OCI-LY7 (cell line): ENCODE measurements at places on chromosomes 6 and 20. TPM values are rescaled to one million over a fixed set of nuclear protein-coding genes. Genes with fewer than 3 reads are reported as not detected.

- DNase-seq: peak; percentile 26
Observed at GRCh38 chr6:98539741-98540140, 294.6 kb upstream of the POU3F2 start.

Gene GGT7
- 0.98 and 1.8 TPM in 2 replicates for total RNA-seq

Gene CCHCR1
- 31.5 and 33.0 TPM in 2 replicates for total RNA-seq

DNA sequence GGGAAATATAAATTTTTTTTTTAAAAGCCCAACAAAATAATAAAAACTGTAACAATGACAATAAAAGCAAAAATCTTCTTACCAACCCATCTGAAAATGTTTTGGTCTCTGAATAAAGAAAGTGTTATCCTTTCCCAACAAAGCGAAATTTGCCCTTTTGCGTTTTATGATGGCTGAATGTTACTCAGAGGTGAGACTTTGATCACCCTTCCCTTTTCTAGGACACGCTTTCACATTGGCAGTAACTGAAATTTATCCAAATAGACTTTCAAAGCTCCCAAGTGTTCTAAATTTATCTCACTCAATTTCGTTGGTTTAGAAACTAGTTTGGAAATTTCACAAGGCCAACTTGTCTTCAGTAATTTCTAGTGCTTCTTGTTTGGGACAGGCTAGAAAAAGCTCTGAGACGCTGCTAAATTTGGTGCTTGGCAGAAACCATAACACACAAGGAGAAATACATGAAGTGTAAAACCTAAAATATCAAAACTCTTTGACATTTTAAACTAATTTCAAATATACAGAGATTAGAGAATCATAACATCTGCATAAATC is 354.5 kb upstream of the CITED2 start:
- DNase-seq: no peak

Gene ETV7
- total RNA-seq: not detected in 2 replicates

DNA sequence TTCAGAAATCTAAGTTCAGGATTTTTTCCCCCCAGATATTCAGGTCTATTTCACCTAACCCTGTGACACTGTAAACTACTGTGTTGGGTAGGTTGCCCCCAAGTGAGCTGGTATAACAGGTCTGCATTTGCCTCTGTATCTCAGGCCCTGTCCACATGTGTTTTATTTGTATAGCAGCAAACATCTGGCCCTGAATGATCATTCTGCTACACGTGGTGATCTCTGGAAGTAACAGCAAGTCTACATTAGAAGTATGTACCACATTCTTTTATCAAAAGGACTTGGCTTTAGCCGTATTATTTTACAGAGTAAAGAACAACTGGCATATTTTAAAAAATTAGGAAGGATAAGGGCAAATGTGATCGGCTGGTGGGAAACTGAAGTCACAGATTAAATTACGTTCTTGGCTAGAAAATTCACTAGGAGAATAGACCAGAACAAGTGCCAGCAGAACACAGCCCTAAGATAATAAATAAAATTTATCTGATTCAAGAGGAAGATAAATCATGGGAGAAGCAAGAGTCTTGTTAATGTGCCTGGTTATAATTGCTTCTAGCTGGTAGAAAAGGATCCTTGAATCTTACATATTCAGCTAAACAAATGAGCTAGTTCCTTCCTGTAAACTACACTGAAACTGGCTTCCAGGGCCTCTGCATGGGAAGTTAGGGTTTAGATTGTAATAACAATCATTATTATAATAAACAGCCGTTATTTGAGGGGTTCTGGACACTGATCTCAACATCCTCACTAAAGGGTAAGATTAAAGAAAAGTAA is 192.1 kb downstream of the SAMD5 start:
- no peak for DNase-seq

Gene TUBB2B
- total RNA-seq: 0.27 and 0.33 TPM in 2 replicates

GRCh38 chr6:105259913-105260889 is 80.4 kb upstream of the POPDC3 start:
- DNase-seq: no peak

DNA sequence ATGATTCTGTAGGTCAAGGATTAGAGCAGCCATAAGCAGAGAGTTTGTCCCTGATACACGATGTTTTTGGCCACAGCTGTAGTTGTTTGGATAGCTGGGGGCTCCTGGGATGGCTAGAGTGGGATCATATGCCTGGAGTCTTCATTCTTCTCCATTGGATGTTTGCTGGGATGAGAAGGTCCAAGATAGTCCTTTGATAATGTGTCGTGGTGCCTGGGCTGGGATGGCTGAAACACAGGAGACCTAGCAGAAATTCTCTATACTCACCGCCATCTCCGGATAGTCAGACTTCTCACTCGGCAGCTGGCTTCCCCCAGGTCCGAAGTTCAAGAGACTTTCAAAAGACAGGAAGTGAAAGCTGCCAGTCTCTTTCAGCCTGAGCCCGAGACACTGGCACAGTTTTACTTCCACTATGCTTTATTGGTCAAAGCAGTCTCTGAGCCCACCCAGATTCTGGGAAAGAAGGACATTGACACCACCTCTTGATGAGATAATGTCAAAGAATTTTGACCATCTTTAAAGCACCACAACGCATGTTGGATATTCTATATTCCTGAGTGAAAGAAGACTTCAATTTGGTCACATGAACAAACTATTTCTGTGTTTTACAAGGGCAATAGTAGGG is 16.0 kb downstream of the MARCKS start:
- DNase-seq: peak; percentile 51

- DNase-seq: no peak
Observed at GRCh38 chr6:27672113-27672799, 199.4 kb upstream of the ZNF184 start.

DNA sequence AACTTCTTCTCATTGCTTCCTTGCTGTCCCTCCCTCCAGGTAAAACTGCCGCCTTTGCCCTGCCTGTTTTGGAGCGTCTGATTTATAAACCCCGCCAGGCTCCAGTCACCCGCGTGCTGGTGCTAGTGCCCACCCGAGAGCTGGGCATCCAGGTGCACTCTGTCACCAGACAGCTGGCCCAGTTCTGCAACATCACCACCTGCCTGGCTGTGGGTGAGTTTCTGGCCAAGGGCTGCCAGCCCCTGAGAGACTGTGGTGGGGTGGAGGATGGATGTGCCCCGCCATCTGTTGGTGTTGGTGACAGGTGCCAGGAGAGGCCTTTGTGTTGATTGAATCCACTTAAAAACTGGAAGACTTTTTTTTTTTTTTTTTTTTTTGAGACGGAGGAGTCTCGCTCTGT is 9.5 kb downstream of the DDX27 start:
- no peak for DNase-seq

DNA sequence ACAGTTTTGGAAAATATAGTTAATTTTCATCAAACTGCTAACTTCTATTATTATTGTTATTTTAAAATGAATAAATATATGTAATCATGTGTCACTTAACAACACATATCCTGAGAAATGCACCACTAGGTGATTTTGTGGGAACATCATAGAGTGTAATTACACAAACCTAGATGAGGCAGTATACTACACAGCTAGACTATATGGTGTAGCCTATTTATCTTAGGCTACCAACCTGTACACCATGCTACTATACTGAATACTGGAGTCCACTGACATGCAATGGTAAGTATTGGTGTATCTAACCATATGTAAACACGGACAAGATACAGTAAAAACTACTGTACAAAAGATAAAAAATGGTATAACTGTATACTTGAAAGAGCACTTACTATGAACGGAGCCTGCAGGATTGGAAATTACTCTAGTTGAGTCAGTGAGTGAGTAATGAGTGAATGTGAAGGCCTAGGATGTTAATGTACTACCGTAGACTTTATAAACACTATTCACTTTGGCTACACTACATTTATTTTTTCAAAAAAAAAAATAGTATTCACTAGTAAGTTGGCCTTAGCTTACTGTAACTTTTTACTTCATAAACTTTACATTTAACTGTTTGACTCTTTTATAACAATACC is 72.4 kb downstream of the ASCC3 start:
- no peak for DNase-seq

DNA sequence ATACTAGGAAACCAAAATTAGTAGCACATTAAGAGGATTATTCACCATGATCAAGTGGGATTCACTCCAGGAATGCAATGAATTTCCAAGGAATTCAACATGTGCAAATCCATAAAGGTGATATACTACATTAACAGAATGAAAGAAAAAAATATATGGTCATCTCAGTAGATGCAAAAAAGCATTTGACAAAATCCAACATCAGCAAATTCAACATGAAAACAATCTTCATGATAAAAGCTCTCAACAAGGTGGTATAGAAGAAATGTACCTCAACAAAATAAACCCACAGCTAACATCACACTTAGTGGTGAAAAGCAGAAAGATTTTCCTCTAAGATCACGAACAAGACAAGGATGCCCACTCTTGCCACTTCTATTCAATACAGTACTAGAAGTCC is 74.4 kb upstream of the PDE10A start:
- no peak for DNase-seq

DNA sequence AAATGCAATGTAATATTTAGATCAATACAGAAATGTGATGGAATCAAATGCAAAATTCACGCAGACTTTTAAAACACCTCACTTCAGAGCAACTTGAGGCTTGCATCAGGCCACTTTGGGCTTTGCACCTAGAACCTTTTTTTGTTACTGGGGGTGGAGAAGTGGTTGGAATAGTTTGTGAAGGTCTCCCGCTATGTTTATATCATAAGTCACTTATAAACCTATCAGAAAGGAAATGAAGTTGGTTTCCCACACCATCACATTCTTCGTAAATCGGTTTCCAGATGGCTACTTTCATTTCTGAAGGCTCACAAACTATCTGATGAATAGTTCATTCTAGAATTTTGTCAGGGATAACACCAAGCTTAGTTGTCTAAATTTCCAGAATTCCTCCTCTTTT is 74.8 kb downstream of the PKHD1 start:
- no peak for DNase-seq

Gene MEI4
- total RNA-seq: not detected in 2 replicates

Gene NOX3
- total RNA-seq: not detected in 2 replicates

DNA sequence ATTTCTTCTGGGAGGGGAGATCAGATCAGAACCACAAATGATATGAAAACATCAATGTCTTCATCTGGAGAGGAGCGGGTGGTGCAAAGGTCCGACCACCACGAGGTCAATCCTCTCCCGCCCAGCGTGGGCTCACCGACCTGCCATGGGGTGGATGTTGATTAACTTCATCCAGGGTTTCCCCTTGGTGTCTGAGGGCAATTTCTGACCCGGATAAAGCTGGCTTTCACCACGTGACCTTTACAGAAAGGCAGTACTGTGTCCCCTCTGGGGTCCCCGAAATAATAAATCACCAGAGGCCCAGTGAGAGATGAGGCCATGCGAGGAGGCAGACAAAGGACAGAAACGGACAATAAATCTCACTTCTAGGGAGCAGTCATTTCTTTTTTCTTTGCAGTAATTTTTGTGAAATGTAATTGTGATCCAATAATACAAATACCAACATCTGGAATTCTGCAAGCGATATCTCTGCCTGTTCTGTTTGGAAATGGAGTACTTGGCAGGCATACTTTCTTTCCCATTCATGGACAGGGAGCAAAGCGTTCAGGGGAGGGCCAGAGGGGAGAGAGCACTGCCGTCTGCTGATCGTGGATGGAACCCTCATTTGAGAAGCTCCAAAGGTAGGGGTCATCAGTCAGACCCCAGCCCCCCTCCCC is 55.1 kb upstream of the APCDD1L start:
- no peak for DNase-seq

Gene HEY2
- total RNA-seq: 1.3 and 2.0 TPM in 2 replicates

Gene BHLHE23
- not detected in 2 replicates for total RNA-seq

DNA sequence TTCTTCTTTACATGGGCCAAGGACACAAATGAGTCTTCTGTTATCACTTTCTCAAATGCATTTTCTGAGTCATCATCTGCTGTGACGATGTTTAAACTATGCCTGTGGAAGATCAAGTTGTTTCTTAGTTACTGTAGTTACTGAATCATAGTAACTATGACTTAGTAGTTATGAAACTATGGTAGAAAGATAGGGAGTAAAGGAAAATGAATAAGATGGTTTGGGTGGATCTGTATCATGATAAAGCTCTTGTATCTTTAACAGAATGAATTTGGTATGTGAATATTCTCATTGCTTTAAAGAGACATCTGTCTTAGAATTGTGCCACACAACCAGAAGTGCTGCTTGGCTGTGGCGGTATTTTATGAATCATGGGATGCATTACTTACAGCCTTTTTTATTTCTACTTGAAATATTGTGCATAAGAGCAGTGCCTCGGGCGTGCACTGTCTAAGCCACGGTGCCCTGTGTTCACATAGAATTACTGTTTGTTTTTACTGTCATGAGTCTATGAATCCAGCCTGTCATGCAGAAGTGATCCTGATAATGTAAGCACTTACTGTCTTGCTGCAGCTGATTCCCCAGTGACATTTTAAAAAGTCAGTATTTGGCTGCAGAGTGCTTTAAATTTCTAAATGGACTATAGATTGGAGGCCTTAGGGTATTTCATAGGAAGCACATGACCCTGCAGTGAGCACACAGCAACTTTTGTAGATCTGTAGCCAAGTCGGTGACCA is 215.2 kb downstream of the TMEM242 start:
- no peak for DNase-seq

- DNase-seq: no peak
Observed at GRCh38 chr6:11307226-11307625, 74.8 kb upstream of the NEDD9 start.

Gene MUC22
- not detected in 2 replicates for total RNA-seq

DNA sequence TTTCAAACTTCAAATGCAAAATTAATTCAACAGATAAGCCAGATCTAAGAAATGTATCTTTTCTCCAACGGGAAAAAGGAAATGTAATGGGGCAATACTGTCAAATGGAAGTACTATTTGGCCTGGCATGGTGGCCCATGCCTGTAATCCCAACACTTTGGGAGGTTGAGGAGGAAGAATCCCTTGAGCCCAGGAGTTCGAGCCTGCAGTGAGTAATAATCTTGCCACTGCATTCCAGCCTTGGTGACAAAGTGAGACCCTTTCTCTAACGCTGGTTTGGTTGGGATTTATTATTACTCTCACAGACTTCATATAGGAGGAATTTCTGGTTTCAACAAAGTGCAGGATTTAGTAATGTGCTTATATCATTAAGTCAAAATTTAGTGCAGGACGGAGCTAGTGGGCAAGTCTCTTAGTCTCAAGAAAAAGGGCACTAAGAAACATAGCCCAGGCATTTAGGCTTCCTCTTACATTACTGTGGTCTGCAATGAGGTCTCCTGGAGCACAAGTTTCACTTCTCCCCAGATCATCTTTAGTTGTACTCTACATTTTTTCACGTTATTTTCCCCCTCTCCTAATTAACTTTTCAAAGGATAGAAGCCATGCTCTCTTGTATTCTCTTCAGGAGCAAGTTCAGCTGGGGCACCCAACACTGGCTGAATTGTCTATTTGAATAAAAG is 23.1 kb downstream of the TRIM27 start:
- DNase-seq: peak; percentile 53

DNA sequence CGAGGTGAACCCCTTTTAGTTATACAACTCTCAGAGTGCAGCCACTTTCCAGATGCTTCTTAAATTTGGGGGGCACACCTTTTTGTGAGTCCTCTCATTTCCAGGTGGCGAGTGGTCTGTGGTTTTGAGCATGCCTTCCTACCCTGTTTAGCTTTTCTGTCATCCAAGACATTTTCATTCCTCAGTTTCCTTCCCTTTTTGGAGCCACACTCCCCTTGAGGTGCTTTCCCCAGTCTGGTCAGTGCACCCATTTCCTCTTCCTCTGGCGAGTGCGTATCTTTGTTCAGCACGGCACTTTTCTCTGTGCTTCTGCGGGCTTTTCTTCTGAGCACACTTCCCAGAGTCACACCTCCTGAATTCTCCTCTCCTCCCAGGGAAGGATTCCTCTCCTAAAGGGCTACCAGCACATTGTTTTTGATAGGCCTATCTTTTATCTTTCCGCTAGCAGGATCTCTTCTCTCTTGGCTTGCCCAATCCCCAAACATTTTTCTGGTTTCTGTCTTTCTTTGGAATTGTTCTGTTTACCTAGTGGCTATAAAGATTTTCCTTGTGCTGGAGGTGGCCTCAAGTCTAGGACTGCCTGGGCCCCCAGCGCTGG is 1.4 kb downstream of the PHF20 start:
- peak; percentile 40 for DNase-seq

Gene PTCRA
- total RNA-seq: 0.91 TPM in 1 of 2 replicates, not detected in the other
